Tongue (tissue), 3 donors: ENCODE measurements at places on chromosomes 6 and 20. TPM values are rescaled to one million over a fixed set of nuclear protein-coding genes. Genes with fewer than 3 reads are reported as not detected.

GRCh38 chr6:4178737-4179333 lies 43.5 kb upstream of the ECI2 start:
- DNase-seq = no peak

DNA sequence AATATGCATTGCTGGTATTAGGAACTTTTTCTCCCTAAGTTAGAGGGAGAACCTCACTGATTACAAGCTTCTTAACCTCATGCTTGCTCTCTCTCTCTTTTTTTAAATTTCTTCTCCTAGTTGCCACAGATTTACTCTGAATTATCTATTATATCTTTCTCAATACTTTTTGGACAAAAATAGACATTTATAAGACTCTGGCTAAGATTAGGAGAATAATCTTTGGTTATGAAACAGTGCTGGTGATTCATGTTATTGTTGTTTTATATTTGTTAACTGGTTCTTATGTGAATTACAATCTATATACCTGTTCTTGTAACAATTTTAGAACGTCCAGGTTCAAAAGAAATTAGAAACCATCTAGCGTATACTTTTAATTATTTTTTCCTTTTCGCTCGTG lies 187.8 kb downstream of the OGFRL1 start:
- DNase-seq = no peak

The TNFRSF6B gene
- total RNA-seq = 1.1 TPM

The PPP1R16B gene
- total RNA-seq = 4.6 TPM

GRCh38 chr6:40611434-40611833 lies 24.3 kb upstream of the LRFN2 start:
- peak; percentile 16 for DNase-seq

The PNPLA1 gene
- total RNA-seq = not detected

DNA sequence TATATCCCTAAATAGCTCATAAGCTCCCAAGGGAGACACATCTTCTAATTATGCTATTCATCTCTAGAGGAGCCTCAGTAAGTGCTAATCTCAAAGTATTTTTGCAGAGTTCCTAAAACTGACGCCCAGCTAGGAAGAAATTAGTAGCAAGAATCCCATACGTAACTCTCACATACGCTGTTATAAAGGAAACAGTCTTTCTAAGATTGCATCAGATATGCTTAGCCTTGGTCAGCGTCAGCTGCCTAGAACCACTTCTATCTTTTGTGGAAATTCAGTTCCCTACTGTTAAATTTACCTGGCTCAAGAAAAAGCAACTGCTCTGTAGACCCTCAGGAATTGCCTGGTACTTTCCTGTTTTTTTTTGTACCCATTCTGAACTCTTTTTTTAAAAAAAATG lies 13.6 kb downstream of the RIPOR2 start:
- no peak for DNase-seq

GRCh38 chr20:19764207-19764606 lies 6.1 kb downstream of the RIN2 start:
- no peak for DNase-seq

DNA sequence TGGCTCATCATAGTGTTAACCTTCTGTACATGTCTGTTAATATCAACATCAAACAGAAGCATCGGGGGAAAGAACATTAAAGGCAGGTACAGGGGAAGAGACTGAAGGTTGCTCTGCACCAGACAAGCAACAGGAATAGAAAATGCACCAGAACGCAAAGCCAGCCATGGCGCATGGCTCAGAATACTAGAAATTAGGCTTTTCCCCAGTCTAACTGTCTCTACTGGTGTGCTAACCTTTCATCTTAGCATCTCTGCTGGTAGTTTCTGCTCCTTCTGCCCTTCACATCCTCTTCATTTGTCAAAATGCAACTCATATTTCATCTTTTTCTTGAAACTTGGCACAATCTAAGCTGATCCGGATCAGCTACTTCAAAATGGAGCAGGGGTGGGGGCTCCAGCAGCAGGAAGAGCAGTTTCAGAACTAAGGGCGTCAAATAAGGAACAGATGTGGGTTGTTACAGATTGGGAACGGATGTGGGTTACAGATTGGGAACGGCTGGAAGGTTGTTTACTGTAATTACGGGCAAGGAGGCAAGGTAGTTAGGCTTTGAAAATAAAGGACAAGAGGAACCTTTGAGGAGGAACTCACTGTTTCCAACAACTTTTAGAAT lies 13.1 kb upstream of the RNASET2 start:
- no peak for DNase-seq

DNA sequence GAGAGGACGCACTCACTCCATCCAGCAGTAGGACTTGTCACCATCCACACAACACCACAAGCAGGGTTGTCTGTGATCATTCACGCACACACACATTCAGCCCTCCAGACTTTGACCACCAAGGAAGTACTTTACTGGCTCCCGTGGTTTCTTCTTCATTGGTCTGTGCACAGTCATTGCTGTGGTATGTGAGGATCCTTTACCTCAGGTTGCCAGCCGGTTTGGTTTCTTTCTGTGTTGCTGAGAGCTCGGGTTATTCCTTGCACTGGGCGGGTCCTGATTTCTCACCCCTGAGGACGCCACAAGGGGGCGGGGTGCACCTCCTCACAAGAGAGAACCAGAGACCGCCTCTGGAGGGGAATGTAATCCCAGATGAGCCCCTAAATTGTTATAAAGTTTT lies 11.2 kb downstream of the SLC35A1 start:
- DNase-seq = peak; percentile 9

GRCh38 chr20:199996-200395 lies 10.5 kb upstream of the DEFB128 start:
- no peak for DNase-seq

- no peak for DNase-seq
These were observed 32.8 kb downstream of the DYNLT1 start for GRCh38 chr6:158611541-158612370.

DNA sequence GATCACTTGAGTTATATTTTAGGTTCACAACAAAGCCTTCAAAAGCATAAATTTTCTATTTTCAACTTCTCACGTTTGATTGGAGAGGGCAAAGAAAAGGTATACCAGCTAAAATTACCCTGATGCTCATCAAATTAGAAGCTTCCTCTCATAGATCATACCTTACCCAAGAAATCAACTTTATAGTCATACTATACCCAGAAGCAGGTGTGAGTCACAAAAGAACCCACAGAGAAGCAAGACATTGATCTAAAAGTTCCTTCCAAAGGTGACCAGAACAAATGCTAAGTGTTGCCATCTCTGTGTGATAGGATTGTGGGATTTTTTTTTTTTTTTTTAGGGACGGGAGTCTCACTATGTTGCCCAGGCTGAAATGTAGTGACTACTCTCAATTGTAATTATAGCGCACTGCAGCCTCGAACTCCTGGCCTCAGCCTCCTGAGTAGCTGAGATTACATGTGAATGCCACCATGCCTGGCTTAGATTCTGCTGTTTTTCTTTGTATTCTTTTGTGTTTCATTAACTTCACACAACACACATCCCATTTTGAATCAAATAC lies 3.3 kb downstream of the EIF2S2 start:
- no peak for DNase-seq

DNA sequence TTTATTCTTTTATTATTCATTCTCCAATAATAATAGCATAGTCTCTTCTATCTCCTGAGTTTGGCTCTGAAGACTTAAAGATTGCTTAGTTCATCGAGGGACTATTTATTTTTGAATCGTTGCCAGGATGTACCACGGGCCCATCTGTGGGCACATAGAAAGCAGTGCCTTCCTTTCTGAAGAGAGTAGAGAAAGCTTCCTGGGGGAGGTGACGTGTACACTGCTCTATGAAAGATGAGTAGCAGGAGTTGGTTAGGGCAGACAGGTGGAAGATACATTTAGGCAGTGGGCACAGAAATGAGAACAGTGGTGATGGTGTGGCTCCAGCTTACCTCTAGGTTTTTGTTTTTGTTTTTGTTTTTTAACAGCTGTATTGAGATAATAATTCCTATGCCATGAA lies 98.4 kb downstream of the CDKAL1 start:
- no peak for DNase-seq

DNA sequence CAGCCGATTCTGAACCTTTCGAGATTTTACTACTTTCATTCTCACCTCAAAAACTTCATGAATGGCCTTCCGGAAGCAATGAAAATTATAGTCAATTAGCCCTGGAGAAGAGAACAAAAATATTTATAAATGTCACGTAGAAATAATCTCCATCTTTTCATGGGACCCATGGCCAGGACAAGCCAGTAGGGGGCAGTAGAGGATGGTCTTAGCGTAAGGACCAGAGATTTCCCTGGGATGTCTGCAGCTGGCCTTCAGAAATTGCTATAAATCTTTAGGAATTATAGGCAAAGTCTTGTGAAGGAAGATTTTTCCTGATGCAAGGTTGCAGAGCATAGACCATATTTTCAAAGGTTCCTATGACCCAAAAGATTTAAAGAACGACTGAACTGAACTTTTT lies 15.6 kb upstream of the UBE2J1 start:
- peak; percentile 85 for DNase-seq
